ENCODE measurements at places on chromosomes 11 and 22.

- no peak for DNase-seq
Measured at GRCh38 chr22:39148026-39148726, 4.3 kb downstream of the CBX7 start.

- DNase-seq, result no peak
Measured at GRCh38 chr22:45919504-45920286, 57.3 kb downstream of the WNT7B start.

DNA sequence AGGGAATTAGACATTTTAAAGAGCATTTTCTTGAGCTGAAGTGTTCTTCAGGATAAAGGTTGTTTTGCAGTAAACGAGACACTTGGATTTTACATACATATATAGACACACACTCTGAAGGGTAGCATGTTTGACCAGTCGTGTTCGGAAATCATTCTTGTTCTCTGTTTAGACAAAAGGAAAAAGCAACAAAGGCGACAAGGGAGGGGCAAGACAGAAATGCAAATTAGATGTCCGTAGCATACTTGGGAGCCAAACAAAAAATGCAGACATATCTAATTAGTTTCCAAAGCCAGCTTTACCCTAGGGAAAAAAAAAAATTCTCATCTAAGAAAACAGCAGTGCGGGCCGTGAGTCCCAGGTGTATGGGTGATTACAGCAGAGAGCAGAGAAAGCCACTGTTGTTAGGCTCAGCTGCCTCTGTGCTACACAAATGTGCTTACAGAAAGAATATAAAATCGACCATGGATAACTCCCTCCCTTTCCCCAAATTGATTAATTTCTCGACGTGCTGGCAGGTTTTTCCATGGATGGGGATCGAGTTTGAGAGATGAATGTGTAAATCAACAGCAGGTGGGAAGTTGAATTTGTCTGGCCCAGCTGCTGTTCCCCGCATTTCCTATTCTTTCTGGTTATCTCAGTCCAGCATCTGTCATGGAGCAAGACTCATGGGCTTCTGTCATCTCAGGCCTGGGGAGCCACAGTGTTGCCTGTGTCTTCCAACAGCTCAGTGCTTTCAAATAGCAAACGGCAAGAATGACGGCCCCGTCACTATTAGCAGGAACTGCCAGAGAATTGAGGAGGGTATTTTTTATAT, 176.5 kb upstream of the TTC12 start:
- no peak for DNase-seq

- DNase-seq, result no peak
Measured at GRCh38 chr11:88013508-88014065, 161.7 kb downstream of the RAB38 start.

DNA sequence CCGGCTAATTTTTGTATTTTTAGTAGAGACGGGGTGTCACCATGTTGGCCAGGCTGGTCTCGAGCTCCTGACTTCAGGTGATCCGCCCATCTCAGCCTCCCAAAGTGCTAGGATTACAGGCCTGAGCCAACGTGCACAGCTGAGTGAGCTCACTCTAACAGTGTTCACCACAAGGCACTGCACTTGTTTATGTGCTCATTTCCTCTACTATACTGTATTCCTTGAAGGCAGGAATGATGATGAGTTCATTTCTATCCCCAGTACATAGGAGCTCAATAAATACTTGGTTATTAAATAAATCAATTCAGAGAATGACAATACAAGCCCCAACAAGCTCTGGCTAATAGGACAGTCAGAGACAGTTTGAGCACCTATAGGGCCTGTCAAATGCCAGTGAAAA, 29.1 kb downstream of the ALG8 start:
- no peak for DNase-seq

DNA sequence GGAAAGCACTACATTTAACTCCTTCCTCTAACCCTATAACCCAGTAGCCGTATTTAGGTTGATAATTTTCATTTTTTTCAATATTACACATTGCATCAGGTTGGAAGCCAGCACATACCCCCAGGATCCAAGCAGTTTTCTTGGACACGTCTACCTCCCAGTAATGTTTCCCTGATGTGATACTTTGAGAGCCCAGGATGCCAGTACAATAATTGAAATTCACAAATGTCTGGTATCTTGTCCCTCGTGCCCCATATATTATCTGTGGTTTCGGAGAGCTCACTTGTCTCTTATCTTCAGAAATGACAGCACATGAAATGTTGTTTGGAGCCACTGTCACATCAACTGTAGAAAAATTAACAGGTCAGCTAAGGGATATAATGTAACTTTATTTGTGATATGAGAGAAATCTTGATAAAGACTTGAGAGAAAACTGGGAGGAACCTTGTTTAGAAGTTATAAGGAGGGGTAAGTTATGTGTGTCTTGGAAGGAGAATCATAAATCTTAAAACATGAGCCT, 19.8 kb downstream of the TRIM5 start:
- DNase-seq, result no peak

Measured in left renal pelvis (tissue), 4 donors.